CD4-positive, alpha-beta T cell treated with Interferon alpha-2 for 1 hour (primary cell): ENCODE measurements at places on chromosomes 5 and 9.

DNA sequence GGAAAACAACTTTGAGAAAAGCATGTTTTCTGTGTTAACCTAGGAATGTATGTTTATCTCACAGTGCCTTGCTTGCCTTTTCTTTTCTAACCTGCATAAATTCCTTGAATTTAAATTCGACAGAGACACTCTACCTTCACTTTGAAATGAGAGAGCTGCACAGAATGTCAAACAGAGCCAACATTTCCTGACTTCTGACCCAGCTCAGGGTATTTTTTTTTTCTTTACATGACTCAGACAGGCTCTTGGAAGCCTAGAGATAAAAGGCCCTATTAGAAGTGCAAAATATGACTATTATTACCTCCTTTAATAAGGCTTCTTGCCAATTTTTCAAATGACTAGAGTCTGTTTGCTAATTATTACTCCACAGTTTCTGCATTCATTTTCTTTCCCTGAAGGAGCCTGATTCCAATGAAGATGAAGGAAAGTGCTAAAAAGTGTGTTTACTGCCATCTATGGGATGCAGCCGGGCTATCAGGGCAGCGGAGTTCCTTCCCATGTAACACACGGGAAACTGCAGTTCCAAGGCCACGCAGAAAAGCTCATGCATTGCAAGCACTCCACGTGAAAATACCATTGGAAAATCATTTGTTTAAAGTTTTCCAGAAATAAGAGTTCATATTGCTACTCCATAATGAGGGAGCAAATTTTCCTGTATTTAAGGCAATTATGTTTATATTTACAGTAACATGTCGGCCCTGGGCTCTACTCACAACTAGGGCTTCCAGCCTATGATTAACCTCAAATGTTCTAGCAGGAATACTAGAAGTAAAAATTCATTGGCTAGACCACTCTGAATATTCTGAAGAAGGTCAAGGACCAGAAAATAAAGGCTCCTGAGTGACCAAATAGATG is 485.6 kb downstream of the ZSWIM6 start:
- no peak for DNase-seq

- DNase-seq = no peak
Measured at GRCh38 chr5:178649580-178649979, 22.7 kb upstream of the CLK4 start.

- no peak for DNase-seq
Measured at GRCh38 chr9:101438523-101438922, 2.9 kb upstream of the ALDOB start.

DNA sequence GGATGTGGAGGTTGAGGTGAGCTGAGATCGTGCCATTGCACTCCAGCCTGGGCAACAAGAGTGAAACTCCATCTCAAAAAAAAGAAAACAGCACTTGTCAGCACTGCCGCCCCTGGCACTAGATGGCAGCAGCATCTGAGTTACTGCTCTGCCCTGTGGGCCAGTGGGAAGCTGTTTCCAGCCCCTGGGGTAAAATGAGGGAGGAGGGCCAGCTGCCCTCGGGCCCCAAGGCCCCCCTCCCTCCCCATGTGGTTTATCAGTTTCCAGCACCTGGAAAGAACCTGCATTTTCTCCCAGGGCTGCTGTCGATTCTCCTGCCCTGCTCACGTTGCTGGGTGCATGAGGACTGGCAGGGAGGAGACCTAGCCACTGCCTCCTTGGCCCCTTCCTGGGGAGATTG is 13.2 kb upstream of the CEL start:
- DNase-seq = no peak

- no peak for DNase-seq
Measured at GRCh38 chr5:4159681-4160080, 564.0 kb downstream of the IRX1 start.

DNA sequence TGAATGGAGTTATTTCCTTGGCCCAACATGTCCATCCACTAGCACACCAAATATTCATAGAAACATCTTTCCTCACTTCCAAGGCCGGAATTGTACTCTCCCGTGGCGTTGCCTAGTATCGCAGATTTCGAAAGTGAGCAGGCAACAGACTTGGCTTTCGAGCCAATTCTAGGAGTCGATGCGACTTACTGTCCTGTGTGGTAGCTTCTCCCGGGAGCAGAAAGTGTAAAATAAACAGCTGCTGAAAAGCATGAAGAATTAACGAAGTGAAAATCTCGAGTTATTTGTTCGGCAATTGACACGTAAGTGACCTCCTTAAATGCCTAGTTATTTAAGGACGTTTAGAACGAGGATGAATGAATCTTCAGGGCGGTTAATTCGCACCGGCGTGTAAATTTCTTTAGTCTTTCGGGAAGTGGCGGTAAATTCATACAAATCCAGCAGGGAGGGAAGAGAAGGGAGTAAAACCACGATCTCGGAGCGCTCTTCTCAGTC is 449 bp upstream of the PCSK5 start:
- no peak for DNase-seq

DNA sequence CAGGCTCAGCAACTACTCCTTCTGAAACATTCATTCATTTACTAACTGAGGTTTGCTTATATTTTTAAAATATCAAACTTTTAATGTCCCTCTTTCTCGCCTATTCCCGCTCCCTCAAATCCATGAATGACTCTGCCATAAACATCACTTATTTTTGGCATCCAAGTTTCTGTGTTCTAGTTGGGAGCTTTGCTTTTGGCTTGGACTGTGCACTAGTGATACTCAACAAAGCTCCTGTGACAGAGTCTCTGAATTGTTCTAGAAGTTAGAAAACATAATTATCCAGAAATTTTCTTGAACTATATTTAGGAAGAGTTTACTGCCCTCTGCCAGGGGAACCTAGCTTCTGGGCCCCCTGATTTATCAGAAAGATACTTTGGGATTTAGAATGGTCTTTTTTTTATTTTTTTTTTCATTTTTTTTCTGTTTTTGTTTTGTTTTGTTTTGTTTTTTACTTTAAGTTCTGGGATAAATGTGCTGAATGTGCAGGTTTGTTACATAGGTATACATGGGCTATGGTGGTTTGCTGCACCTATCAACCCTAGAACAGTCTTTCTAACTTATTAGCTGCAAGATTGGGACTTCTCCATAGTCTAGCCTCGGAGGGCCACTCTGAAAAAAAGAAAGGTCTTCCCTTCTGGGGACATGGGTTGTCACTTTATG is 64.7 kb upstream of the PTGER4 start:
- DNase-seq = no peak

DNA sequence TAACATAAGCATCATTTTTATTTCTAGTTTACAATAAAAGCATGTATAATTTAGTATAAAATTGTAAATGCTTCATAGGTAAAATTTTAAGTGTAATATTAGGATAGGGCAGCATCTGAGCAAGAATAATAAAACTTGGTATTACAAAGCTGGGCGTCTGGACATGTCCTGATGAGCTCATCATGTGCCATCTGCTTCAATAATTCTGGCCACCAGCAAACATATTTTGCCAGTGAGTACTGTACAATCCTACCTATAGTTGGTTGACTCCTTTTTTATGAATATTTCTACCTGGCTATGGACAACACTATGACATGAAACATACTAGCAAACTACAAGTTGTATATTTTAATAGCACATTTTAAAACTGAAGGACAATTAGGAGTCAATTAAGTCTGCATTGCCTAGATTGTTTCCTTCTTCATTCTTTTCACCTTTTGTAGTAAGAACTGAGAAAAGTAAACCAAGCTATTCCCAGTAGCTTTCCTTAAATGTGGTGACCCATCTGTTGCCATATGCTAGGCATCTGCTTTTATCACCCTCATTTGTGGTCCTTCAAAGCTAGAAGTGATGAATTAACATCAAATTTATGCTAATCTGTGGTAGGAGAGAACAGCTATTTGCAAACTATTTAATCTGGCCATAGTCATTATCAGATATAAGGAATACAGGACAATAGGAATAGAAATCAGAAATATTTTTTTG is 23.4 kb downstream of the LURAP1L start:
- no peak for DNase-seq

- DNase-seq = no peak
Measured at GRCh38 chr9:12657998-12658397, 35.2 kb upstream of the TYRP1 start.

DNA sequence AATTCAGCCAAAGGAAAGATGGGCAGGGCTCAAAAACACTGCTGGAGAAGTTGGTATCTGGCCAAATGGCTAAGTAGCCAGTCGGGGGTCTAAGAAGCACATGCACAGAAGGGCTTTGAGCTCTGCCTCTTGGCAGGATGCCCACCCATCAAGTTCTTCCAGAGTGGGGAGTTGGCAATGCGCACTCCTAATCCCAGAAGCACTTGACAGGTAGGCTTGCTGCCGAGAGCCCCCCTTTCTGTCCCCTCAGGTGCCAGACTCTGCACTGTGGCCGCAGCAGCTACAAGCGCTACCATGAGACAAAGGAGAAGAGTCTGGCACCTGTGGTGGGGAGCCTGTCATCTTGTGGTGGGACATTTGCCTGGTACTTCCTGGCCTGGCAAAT is 252.9 kb upstream of the SLC24A2 start:
- peak; percentile 6 for DNase-seq

DNA sequence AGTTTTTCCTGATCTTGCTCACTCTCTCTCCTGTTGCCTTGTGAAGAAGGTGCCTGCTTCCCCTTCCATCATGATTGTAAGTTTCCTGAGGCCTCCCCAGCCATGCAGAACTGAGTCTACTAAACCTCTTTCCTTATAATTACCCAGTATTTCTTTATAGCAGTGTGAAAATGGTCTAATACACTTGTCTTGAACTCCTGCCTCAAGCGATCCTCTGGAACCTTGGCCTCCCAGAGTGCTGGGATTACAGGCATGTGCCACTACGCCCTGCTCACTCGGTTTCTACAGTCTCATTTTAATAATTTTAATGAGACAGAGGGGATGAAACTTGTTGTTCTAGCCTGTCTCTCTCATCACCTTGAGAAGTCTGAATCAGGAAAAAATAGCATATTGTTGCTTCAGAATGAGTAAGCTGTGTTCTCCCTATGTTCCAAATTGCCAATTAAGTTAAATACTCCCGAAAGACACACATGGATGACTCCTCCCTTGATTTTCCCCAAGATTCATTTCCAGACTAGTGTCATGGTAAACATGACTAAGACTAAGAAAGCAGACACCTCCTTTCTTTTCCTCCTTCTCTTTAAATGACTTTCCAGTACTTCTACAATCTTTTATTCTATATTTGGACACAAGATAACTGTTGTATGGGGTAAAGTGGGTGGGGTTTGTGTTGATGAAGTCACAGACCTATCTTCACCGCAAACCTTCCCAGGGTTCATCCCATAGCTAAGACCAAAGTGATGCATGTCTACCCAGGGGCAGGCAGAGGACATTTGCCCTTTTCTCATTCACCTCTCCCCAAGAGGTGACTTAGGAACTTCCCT is 7.8 kb upstream of the DNAJC18 start:
- no peak for DNase-seq

DNA sequence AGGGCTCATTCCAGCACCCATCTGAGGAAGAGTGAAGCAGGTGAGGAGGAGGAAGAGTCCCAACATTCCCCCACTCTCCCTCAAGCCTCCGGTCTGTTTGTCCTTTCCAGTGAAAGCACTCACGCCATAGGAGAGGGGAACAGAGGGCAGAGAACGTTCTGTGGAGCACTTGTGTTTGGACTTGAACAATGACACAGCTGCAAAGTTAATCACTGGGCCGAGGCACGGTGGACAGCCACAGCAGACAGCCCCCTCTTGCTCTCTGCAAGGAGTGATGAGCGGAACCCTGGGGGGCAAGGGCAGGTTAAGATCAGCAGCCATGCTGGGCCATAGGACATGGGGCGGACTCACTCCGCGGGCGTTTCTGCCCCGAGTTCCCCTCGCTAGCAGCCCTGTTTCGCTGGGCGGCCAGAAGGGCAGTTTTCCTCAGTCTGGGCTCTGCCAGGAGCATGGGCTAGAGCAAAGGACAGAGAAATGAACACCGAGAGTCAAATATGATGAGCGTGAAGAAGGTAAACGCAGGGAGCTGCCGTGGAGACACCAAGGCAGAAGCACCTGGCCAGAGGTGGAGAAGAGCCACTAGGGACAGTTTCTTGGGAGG is 185.7 kb downstream of the GAPVD1 start:
- no peak for DNase-seq

DNA sequence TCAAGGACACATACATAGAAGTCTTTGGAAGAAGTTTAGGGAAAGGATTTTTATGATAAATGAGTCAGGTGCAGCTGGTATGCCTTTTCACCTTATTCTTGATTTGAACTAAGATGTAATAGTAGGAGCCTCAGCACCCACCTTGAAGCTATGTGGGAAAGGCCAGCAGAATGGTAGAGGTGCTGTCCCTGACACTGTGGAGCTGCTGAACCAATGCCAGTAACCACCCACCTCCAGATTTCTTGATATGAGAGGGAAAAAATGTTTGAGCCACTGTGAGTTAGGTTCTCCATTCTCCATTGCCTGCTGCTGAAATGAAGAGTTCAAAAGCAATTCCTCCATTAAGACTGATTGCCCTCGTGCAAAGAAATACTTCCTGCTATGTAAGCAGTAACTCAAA is 12.2 kb upstream of the HMGCR start:
- DNase-seq = no peak

- no peak for DNase-seq
Measured at GRCh38 chr5:105740242-105740641, 1930.5 kb downstream of the EFNA5 start.
